ENCODE measurements at places on chromosomes 7 and 10. TPM values are rescaled to one million over a fixed set of nuclear protein-coding genes. Genes with fewer than 3 reads are reported as not detected.

GRCh38 chr7:27184337-27185012 is 557 bp downstream of the HOXA11 start:
- no peaks in the 10 kb centered on the region for H3K36me3 ChIP-seq
- H3K4me1 ChIP-seq, result peaks cover 15% of the 10 kb centered on the region
- no peak for DNase-seq
- H3K27me3 ChIP-seq, result peaks cover 100% of the 10 kb centered on the region

DNA sequence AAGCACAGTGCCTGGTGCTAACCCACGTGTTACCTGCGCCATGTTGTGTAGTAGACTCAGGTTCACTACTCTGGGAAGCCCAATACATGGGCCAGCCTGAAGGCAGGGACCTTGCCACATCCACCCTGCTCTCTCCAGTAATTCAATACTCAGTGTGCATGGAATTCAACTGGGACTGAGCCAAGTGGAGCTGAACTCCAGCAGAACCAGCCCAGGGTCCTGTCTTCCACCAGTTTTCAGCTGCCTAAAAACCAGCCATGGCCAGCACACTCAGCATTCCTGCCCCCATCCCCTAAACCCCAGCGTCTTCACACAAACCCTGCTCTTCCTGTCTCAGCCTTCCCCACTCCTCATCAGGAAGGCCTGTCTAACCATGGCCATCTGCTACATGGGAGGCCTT is 15.4 kb downstream of the FGF8 start:
- H3K4me1 ChIP-seq, result no peaks in the 10 kb centered on the region
- H3K4me3 ChIP-seq, result no peak overlapping the region
- no peaks in the 10 kb centered on the region for H3K36me3 ChIP-seq
- DNase-seq, result no peak

- no peaks in the 10 kb centered on the region for H3K27me3 ChIP-seq
- H3K27ac ChIP-seq, result no peak overlapping the region
- no peaks in the 10 kb centered on the region for H3K36me3 ChIP-seq
Measured at GRCh38 chr10:38038932-38039245, 28.4 kb downstream of the ZNF33A start.

DNA sequence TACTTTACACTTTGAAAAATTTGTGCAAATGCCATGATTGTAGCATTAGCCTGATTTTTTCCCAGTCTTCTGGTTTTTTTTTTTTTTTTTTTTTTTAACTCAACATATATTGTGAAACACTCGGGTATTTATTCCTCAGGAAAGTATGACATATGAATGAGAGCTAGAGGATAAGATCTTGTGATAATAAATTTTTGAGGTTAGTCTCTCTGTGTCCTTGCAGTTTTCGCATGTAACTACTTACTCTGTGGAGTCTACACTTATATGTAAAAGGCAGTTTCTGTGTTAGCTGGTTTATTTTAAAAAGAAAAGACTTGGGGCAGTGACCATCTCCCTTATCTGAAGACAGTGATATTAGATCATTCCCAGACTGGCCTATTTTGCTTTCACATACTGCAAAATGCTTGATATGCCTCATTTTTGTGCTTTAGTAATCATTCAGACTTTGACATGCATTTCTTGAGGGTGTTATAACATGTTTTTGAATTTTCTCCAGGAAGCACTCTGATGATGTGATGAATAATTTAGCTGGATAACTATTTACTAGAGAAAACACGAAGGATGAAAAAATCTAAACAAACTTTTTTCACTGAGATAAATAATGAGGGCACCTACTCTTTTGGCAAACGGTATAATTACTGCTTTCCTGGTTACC is 371.0 kb downstream of the NRG3 start:
- H3K27ac ChIP-seq, result no peak overlapping the region
- H3K4me1 ChIP-seq, result no peaks in the 10 kb centered on the region
- no peak for DNase-seq
- H3K4me3 ChIP-seq, result no peak overlapping the region

The VPS26A gene
- 34.8 TPM for total RNA-seq

The WEE2 gene
- not detected for total RNA-seq

The NUTM2B gene
- 0.99 TPM for total RNA-seq

The MYOF gene
- total RNA-seq, result 55.7 TPM

The LRMDA gene
- total RNA-seq, result 14.9 TPM

The STEAP1B gene
- 0.54 TPM for total RNA-seq
